ENCODE measurements at places on chromosomes 4 and X. TPM values are rescaled to one million over a fixed set of nuclear protein-coding genes. Genes with fewer than 3 reads are reported as not detected.
A peak's percentile ranks its signal among the peaks of the same experiment; 100 is the strongest.

The HSFX2 gene
- total RNA-seq = not detected

- no peaks in the 10 kb centered on the region for H3K4me1 ChIP-seq
- no peak overlapping the region for H3K4me3 ChIP-seq
- no peak for DNase-seq
- no peak overlapping the region for H3K27ac ChIP-seq
These were observed 449.1 kb downstream of the NKX6-1 start for GRCh38 chr4:84050015-84050414.

- H3K4me3 ChIP-seq = no peak overlapping the region
- no peaks in the 10 kb centered on the region for H3K4me1 ChIP-seq
- H3K27me3 ChIP-seq = no peaks in the 10 kb centered on the region
- DNase-seq = no peak
These were observed 199.3 kb upstream of the ADAMTS3 start for GRCh38 chr4:72768364-72768763.

GRCh38 chr4:112861691-112862674 is 187.5 kb upstream of the ANK2 start:
- no peaks in the 10 kb centered on the region for H3K36me3 ChIP-seq
- H3K4me1 ChIP-seq = no peaks in the 10 kb centered on the region
- H3K4me3 ChIP-seq = no peak overlapping the region
- H3K27ac ChIP-seq = peak overlapping the region; percentile 70
- DNase-seq = no peak
- no peaks in the 10 kb centered on the region for H3K27me3 ChIP-seq

The TMPRSS11B gene
- total RNA-seq = 0.21 TPM

- DNase-seq = no peak
- H3K4me1 ChIP-seq = peaks cover 3% of the 10 kb centered on the region
- no peaks in the 10 kb centered on the region for H3K27me3 ChIP-seq
- no peak overlapping the region for H3K27ac ChIP-seq
- H3K36me3 ChIP-seq = no peaks in the 10 kb centered on the region
These were observed 2.2 kb upstream of the FAM114A1 start for GRCh38 chr4:38865445-38865844.
